EL (cell line): ENCODE measurements at places on chromosomes 3 and 15.

DNA sequence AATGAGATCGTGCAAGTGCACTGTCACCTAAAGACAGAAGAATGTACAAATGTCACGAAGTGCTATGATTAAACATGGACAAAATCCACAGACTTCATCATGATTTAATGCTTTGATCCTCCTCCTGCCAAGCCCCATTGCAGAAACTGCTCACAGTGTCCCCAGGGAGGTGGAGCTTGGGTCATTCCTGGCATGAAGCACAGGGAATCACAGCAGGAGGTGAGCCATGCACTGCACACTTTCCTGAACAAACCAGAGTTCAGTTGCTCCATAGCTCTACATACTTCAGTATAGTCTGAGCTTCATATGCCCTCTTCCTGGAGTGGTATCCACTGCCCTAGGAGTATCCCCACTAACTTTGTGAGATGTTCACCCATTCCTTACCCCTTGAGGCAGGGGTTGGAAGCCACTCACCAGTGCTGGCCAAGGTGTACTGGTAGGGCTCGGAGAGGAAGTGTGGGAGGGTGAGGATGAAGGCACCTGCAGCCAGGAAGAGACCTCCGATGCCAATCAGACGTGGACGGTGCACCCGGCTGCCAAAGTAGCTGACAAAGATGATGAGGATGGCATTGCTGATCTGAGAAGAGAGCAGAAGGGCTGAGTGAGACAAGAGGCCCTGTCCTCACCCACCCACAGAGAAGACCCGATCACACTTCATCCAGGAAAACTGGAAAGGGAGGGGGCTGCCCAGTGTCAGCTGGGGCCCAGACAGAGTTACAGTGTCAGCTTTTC is 56.3 kb downstream of the SLCO2A1 start:
- DNase-seq: no peak

DNA sequence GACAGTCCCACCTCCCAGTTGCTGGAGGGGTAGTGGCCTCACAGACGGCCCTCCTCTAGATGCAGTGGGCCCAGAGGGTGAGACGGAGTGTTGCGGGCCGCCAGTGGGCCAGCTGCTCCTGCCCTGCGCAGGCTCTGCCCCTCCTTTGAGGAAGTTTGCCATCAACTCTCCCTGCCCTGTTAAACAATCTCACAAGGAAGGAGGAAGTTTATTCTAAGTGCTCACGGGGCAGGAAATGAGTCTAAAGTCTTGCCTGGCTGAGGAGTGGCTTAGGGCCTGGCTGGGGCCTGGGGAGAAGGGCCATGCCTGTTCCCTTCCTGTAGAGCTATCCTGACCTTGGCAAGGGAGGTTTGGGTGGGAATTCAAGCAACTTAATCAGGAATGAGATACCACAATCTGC is at the start of gene FAM3D:
FAM3D (minus strand) TSS at position 92 of the 400 bp plus-strand sequence. CDS start 11,211 bp downstream, outside the sequence.
- DNase-seq: no peak

DNA sequence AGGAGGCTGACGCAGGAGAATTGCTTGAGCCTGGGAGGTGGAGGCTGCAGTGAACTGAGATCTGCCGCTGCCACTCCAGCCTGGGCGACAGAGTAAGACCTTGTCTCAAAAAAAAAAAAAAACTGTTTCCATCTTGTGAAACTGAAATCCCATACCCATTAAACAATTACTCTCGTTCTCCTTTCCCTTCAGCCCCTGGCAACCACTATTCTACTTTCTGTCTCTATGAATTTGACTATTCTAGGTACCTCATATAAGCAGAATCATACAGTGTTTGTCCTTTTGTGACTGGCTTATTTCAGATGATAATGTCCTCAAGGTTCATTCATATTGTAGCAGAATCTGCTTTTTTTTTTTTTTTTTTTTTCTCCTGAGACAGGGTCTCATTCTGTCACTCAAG is 51.5 kb upstream of the UBE2E1 start:
- no peak for DNase-seq

DNA sequence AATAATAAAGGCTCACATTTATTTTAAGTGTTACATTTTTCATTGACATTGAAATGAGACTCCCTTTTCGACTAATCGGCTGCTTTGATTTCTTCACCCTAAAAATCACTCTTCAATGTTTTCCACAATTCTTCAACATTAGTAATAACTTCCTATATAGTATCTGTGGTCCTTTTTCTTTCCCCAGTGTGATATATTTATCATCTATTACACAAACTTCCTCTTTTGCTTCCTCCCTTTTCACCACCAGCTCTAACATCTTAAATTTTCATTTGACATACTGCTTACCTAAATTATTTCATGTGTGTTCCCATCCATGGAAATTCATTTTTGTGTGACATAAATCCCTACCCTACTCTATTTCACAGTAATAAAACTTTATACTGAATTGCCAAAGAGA is 244.4 kb downstream of the TIGIT start:
- no peak for DNase-seq

- DNase-seq: no peak
Measured at GRCh38 chr3:152209776-152210175, 59.0 kb upstream of the MBNL1 start.

- DNase-seq: no peak
Measured at GRCh38 chr3:193046371-193046770, 128.7 kb upstream of the MB21D2 start.

DNA sequence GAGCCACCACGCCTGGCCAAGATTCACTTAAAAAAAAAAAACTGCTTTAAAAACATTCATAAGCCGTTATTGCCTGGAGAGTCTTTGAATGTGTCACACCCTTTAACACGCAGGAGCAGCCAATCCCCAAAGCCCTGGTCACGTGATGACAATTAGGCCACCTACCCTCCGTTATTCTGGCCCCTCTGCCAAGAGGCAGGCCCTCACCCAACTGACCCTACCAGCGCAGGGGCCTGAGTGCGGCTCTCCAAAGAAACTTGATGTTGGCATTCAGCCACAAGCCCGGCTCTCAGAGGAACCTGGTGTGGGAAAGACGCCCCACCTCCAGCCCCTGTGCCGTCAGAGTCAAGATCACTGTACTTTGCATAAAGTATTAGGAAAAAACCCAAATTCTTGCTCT is 11.6 kb upstream of the MUC4 start:
- no peak for DNase-seq

- DNase-seq: peak; percentile 83
Measured at GRCh38 chr15:98177966-98178592, 217.6 kb downstream of the ARRDC4 start.

DNA sequence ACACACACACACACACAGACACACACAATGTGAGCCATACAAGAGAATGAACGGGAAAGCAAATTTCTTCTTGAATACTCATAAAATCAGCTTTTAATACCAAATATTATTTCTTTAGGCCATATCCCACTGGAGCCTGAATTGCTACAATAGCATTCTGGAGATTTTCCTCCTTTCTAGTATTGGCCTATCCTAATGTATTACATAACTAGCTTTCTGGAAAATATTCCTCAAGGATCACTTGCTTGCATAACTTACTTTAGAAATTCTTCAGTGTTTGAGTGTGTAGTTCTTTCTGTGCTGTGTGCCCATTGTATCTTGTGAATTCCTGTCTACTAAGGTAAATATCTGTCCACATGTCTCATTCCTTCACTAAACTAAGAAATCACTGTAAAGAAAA is 351.0 kb upstream of the MCTP2 start:
- DNase-seq: no peak

GRCh38 chr3:188772886-188773285 is 398.9 kb upstream of the TPRG1 start:
- DNase-seq: peak; percentile 76

GRCh38 chr3:45647148-45647619 is 42.0 kb upstream of the SACM1L start:
- DNase-seq: peak; percentile 89

GRCh38 chr15:88512601-88513000 is 33.9 kb downstream of the DET1 start:
- peak; percentile 67 for DNase-seq

- DNase-seq: no peak
Measured at GRCh38 chr15:85408270-85408746, 27.9 kb downstream of the AKAP13 start.

DNA sequence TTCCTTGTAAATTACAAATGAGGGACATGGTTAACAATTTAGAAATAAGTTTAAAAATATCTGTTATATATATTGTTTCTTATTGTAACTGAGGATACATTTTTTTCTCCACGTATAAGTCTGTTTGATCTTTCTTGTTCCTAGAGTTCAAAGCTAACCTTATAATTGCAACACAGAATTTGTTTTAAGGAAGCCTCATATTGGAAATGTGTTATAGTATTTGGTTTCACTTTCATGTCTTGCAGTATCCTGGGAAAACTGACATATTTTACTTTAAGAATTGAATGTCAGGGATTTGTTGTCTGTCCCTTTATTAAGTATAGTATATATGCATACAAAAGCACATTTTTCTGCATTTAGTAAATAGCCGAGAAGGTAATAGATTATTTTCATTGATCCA is 23.5 kb upstream of the NIT2 start:
- DNase-seq: no peak

DNA sequence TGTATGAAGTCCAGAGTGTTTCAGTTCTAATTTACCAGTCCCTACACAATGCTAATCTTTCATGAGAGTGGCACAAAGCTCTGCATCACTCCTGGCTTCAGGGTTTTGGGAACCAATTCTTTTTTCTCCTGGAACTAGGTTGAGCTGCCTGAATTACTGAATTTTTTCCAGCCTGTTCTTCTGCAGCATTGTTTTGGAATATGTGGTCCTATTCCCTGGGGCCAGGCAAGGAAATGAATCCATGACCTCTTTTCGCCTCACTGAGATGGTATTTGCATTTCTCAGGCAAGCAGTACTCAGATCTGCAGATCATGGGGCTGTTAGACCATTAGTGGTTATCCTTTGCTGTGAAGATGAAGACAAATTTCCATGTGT is 25.6 kb upstream of the GPR171 start:
- peak; percentile 51 for DNase-seq

DNA sequence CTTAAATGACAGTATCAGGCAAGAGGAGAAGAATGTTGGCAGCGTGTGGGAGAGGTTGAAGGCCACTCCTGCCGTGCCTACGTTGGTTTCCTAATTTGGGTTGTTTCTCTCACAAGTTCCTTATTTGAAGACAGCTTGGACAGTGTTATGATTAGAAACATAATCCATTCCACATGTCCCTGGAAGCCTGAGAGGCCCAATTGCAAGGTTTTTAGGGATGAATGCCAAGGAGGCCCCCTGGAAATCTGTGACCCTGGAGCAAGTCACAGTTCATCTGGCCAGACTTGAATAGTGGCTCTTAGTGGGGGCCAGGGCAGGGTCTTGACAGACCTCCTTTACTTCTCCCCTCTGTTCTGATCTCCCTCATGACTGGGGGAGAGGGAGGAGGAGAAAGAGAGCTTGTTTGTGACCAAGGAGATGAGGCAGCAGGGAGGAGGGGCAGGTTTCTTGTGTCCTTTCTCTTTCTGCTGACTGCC is 584.4 kb upstream of the TBL1XR1 start:
- DNase-seq: peak; percentile 80

DNA sequence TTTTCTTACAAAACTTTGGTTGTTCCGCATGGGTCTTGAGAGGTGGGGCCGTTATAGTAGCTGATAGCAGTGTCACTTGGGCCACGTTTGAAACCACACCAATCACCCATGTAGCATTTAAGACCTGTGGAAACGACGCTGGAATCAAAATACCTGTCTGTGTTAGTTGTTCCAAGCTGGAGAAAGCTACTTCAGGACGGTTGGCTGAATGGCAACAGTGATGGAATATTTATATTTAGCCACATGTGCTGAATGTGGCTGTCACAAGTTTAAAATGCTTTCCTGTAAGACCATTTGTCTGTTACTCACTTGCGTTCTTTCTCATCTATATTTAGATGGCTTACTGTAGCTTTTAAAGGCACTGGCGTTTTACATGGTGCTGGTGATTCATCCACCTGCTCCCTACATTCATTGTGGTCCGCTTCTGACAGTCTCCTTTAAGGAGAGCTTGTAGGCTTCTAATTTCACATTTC is 1.4 kb downstream of the DNAJA4 start:
- peak; percentile 39 for DNase-seq

DNA sequence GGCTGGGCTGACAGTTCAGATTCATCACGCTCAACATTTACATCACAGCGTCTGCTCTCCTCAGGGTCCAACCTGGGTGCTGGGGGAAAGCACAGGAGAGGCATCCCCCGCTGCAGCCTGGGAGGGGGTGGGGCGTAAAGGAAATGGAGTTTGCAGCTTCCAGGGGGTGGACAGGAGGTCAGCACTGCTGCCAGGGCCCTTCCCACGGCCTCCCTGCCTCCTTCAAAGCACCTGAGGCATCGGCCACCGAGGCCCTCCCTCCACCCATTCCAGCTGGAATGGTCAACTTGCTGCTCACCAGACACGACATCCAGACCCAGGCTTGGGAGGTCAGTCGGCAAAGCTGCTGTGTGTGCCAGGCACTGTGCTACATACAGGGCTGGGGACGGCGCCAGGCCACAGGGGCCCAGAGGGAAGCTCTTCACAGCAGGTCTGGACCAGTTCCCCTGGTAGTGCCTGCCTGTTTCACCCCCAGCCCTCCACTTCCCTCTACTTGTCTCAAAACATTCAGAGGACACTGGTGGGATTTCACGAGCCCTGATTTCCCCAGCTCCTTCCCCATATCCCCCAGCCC is 120.7 kb downstream of the ANP32A start:
- no peak for DNase-seq

DNA sequence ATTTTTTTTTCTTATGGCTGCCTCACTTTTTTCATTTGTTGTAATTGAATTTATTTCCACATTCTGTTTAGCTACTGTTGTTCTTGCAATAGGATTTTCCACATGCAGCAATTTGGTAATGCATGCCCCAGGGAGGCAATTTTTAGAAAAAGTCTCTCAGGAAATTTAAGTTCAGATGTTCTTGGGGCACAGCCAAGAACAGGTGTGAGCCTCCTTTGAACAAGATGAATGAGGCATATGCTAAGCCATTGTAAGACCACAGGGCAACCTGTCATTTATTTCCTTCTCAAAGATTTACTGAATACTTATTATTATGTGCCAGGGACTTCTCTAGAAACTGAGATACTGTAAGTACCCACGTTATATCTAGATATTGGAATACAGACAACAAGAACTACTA is 549.5 kb downstream of the DIPK2A start:
- no peak for DNase-seq

DNA sequence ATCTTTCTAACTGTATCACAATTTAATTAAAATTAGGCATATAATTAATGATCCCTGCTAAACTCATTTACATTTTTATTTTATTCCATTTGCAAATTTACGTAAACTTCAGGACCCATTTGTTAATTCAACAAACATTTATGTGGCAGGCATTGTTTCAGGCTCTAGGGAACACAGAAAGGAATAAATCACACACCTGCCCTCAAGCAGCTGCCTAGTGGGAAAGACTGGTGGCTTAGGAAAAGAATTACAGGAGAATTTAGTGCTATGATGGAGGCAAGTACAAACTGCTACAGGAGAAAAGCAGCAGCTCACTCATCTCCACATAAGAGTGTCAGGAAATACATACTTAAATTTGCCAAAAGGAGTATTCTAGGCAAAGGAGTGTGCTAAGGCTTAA is 11.2 kb downstream of the CBLB start:
- DNase-seq: no peak

DNA sequence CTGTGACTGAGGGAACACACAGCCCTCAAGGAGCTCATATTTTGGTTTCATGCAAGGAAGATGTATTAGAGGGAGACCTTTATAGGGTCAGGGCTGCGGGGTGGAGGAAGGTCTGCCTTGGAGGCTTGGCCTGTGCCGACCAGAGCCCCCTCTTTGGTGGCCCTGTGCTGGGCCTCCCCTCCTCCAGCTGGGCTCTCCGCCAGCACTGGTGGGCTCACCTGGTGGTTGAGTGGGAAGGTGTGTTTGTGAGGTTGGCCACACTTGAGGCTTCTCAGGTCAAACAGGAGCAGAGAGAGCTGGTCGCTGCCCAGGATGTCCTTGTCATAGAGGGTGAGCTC is 2.6 kb downstream of the PLA2G4F start:
- no peak for DNase-seq
